Stimulated activated CD8-positive, alpha-beta memory T cell treated with anti-CD3 and anti-CD28 coated beads, Interleukin-2, amount 100 ng/mL, for 1 hour (primary cell): ENCODE measurements at places on chromosomes 6 and 20.

GRCh38 chr6:35811699-35811995 lies 6.5 kb downstream of the LHFPL5 start:
- no peak for DNase-seq

DNA sequence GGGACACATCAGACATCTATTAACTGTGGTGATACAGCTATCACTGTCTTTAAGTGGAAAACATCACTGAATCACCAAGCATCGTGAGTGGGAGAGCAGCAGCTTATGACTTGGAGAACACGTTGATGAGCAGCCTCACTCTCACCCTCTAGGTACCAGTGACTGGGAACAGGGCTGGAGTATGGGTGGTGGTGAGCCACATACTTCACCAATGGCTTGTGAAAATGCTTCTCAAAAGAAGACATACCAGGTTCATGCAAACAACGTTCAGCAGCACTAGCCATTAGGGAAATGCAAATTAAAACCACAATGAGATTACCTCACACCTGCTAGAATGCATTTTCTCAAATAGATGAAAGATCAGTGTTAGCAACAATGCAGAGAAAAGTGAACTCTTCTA lies 25.3 kb downstream of the SNX5 start:
- DNase-seq: no peak

DNA sequence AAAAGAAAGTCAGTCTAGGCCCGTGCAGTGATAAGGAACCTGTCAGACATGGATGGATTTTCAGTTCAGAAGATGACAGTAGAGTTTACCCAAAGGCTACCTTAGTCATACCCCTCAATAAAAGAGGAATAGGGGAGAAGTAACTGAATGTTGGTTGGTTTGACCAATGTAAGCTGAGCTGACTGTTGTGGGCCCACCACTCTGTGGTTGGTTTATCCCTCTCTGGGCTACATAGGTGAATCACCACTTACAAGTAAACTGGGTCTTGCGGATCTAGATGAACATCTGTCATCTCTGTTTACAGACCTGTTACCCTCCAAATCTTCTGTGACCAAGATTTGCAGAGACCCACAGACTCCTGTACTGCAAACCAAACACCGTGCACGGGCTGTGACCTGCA lies 37.2 kb upstream of the MYLK2 start:
- DNase-seq: no peak

DNA sequence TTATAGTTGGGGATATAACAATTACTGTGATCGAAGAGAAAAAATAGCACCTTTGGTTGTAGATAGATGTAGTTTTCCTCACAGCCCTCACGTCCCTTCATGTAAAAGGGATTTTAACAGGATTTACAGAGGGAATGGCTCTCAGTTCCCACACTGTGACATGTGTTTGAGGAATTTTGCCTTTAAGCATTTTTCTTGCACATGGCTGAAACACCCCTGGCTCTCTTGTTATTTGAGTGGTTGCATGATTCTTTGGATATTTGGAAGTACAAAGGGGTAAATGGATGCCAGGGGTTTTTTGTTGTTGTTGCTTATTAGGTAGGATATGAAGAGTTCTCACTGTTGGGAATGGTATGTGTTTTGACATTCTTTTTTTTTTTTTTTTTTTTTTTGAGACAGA lies 48.2 kb downstream of the JAG1 start:
- no peak for DNase-seq
